ENCODE measurements at places on chromosomes 13 and 19.

- H3K27me3 ChIP-seq: no peaks in the 10 kb centered on the region
- peak; percentile 92 for DNase-seq
- peak overlapping the region; percentile 97 for H3K4me3 ChIP-seq
- peaks cover 23% of the 10 kb centered on the region for H3K36me3 ChIP-seq
Measured at GRCh38 chr19:47226426-47227351, 4.3 kb downstream of the BBC3 start.

DNA sequence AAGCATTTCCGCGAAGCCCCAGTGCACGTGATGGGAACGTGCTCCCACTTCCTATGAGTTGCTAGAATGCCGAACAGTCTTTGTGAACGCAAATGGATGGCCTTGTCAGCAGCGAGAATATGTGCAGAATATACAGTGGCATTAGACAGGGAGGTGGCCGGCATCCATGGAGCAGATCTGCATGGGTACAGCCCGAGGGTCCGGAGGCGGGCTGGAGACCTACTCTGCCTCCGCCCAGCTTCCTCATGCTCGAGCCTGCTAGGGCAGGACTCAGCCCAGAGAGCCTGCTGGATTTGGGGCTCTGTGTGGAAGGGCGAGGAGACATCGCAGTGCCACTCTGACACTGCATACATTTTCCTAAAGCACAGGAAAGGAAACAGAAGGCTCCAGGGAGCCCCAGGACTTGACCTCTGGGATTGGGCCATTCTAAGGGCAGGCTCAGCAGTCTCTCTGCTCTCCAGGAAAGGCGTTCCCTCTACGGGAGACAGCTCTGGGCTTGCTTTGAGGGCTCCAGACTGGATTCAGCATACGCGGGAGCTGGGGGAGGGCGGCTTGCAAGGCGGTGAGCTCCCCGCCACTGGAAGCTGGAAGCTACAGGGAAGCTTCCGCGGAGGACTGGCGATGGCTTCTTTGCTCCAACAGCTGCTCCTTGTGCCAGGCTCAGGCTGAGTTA lies 55.9 kb upstream of the UQCRFS1 start:
- no peak overlapping the region for H3K27ac ChIP-seq
- H3K36me3 ChIP-seq: no peaks in the 10 kb centered on the region
- H3K4me3 ChIP-seq: no peak overlapping the region
- DNase-seq: peak; percentile 43
- peaks cover 6% of the 10 kb centered on the region for H3K27me3 ChIP-seq

- no peak overlapping the region for H3K4me3 ChIP-seq
- H3K36me3 ChIP-seq: no peaks in the 10 kb centered on the region
- no peak for DNase-seq
- no peak overlapping the region for H3K27ac ChIP-seq
Measured at GRCh38 chr13:40026741-40027140, 371.3 kb downstream of the COG6 start.

DNA sequence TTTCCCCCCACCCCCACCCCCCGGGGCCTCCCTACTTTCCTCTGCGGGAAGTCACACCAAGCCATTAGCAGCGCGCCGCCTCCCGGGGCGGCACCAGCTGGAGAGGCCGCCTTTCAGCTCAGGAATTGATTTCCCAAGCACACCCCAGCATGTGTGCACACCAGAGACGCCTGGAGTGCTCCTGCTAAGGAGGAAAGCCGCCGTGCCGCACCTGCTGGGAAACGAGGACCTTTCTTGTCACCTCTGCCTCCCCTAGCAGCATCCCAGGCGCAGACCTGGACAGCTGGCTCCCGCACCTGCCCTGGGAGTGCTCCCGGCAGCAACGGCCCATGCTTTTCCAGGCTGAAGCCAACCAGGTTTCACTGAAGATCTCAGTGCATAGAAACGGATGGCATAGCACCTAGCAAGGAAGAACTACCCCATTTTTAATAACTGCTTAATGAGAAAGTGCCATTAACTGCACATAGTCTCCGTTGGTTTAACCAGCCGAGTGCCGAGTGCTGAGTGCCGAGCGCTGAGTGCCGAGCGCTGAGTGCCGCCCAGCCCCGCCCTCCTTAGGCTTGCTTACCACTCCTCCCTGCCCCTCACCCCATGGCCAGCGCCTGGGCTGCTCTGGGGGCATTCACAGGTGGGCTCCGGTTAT lies 165.0 kb downstream of the USP12 start:
- H3K36me3 ChIP-seq: no peaks in the 10 kb centered on the region
- H3K4me3 ChIP-seq: peak overlapping the region; percentile 52
- no peak overlapping the region for H3K27ac ChIP-seq

- no peaks in the 10 kb centered on the region for H3K4me1 ChIP-seq
- DNase-seq: peak; percentile 57
- peak overlapping the region; percentile 28 for H3K4me3 ChIP-seq
- H3K27me3 ChIP-seq: no peaks in the 10 kb centered on the region
- no peak overlapping the region for H3K27ac ChIP-seq
Measured at GRCh38 chr13:48319531-48320398, 16.2 kb downstream of the RB1 start.

DNA sequence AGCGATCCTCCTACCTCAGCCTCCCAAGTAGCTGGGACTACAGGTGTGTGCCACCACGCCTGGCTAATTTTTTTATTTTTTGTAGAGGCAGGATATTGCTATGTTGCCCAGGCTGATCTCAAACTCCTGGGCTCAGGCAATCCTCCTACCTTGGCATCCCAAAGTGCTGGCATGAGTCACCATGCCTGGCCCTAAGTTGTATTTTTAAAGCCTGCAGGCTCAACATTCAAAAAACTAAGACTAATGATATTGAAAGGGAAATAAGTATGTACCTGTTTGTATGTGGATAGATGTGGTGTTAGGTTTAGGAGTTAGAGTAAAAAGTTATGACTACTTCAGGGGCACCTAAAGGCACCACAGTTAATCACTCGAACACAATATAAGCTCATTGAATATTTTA lies 5.4 kb upstream of the IPO5 start:
- no peaks in the 10 kb centered on the region for H3K36me3 ChIP-seq
- no peak overlapping the region for H3K27ac ChIP-seq
- no peak overlapping the region for H3K4me3 ChIP-seq
- H3K4me1 ChIP-seq: no peaks in the 10 kb centered on the region
- H3K27me3 ChIP-seq: no peaks in the 10 kb centered on the region
- no peak for DNase-seq

GRCh38 chr13:62997038-62997599 lies 1581.5 kb upstream of the PCDH20 start:
- H3K4me3 ChIP-seq: no peak overlapping the region
- H3K27ac ChIP-seq: no peak overlapping the region
- no peaks in the 10 kb centered on the region for H3K36me3 ChIP-seq
- no peaks in the 10 kb centered on the region for H3K4me1 ChIP-seq
- H3K27me3 ChIP-seq: no peaks in the 10 kb centered on the region
- DNase-seq: no peak

DNA sequence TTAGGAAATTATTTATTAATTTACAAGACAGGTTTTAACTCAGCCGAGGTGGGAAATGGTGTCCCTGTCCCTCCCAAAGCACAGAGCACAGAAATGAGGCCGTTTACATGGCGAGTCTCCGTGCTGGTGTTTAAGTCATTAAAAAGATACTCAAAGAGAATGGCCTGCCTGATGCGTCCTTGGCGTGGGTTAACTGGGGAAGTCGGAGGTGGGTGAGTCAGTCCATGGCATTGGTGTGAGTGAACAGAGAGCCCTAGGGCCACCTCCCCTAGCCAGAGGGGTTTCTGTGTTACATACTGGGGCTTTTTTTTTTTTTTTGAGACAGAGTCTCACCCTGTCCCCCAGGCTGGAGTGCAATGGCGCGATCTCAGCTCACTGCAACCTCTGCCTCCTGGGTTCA lies 3.9 kb downstream of the FEM1A start:
- no peak for DNase-seq
- H3K4me3 ChIP-seq: no peak overlapping the region
- H3K36me3 ChIP-seq: peaks cover 48% of the 10 kb centered on the region
- H3K4me1 ChIP-seq: peaks cover 27% of the 10 kb centered on the region
- H3K27ac ChIP-seq: no peak overlapping the region

- H3K4me3 ChIP-seq: peak overlapping the region; percentile 75
- peak overlapping the region; percentile 80 for H3K27ac ChIP-seq
- peaks cover 25% of the 10 kb centered on the region for H3K36me3 ChIP-seq
- no peak for DNase-seq
- H3K27me3 ChIP-seq: no peaks in the 10 kb centered on the region
- peaks cover 17% of the 10 kb centered on the region for H3K4me1 ChIP-seq
Measured at GRCh38 chr19:39479916-39480315, 722 bp upstream of the TIMM50 start.

GRCh38 chr13:24716011-24716410 lies 35.8 kb downstream of the ATP12A start:
- H3K36me3 ChIP-seq: no peaks in the 10 kb centered on the region
- no peak overlapping the region for H3K4me3 ChIP-seq
- no peaks in the 10 kb centered on the region for H3K4me1 ChIP-seq
- no peak overlapping the region for H3K27ac ChIP-seq
- no peak for DNase-seq

- no peak for DNase-seq
- no peaks in the 10 kb centered on the region for H3K36me3 ChIP-seq
- no peaks in the 10 kb centered on the region for H3K4me1 ChIP-seq
- no peak overlapping the region for H3K4me3 ChIP-seq
Measured at GRCh38 chr13:31236211-31236786, 36.5 kb downstream of the B3GLCT start.

DNA sequence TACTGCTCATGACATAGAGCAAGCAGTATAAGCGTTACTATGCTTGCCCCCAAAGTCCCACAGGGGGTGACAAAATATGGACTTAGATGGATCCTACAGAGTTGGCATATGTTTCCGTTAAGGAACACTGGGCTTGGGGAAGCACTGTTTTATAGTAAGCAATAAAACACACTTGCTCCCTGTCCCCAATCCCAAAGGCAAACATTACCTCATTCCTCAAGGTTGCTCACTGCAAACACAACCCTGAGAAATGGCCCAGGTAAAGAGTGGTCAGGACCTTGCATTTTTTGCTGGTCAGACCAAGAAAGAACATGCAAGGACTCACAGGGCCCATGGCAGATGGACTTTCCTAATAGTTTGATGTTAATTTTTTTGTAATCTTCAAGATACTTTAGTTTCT lies 32.3 kb downstream of the UGGT2 start:
- DNase-seq: no peak
- H3K4me1 ChIP-seq: no peaks in the 10 kb centered on the region
- H3K4me3 ChIP-seq: no peak overlapping the region
- H3K27ac ChIP-seq: no peak overlapping the region
- no peaks in the 10 kb centered on the region for H3K27me3 ChIP-seq
- H3K36me3 ChIP-seq: peaks cover 6% of the 10 kb centered on the region

GRCh38 chr13:113115363-113116205 lies 7.0 kb upstream of the F10 start:
- no peak for DNase-seq
- H3K27me3 ChIP-seq: peaks cover 6% of the 10 kb centered on the region
- H3K4me1 ChIP-seq: peaks cover 5% of the 10 kb centered on the region
- H3K36me3 ChIP-seq: no peaks in the 10 kb centered on the region
- H3K27ac ChIP-seq: no peak overlapping the region

DNA sequence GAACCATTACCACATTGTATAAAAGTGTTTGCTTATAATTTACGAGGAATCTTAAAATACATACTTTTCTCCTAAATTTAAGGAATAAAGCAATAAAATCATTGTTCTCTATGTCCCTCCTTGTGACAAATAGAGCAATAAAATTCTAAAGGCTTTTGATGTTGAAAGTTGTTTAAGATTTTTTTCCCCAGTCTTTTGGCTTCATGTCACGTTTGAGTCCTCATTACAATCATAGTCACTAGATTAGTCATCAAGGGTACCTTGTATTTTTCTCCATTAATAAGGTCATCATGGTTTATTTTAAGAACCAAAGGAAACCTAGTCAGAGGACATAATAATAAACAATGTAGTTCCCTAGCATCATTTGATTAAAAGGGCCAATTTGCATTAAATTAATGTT lies 3.2 kb downstream of the WBP4 start:
- peaks cover 41% of the 10 kb centered on the region for H3K36me3 ChIP-seq
- peaks cover 12% of the 10 kb centered on the region for H3K4me1 ChIP-seq
- no peak overlapping the region for H3K27ac ChIP-seq
- no peak for DNase-seq
- no peak overlapping the region for H3K4me3 ChIP-seq

DNA sequence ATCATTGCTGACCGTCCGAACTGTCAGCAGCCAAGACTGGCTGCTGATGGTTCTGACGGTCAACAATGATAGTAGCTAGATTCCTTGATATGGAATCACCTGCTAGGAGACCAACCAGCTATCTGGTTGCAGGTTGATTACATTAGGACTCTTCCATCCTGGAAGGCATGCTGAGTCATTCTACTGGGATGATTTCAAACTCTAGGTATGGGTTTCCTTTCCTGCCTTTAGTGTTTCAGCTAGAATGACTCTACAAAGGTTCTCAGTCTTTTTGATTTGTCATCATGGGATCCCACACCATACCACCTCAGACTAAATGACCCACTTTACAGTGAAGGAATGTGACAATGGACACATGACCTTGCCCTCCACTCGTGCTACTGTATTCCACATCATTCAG lies 138.1 kb upstream of the KL start:
- DNase-seq: no peak
- H3K27ac ChIP-seq: no peak overlapping the region
- H3K4me3 ChIP-seq: no peak overlapping the region
- no peaks in the 10 kb centered on the region for H3K36me3 ChIP-seq
- H3K4me1 ChIP-seq: no peaks in the 10 kb centered on the region
- H3K27me3 ChIP-seq: no peaks in the 10 kb centered on the region

- no peaks in the 10 kb centered on the region for H3K27me3 ChIP-seq
- DNase-seq: no peak
- no peak overlapping the region for H3K4me3 ChIP-seq
Measured at GRCh38 chr13:104592127-104592526, 1525.9 kb upstream of the SLC10A2 start.

DNA sequence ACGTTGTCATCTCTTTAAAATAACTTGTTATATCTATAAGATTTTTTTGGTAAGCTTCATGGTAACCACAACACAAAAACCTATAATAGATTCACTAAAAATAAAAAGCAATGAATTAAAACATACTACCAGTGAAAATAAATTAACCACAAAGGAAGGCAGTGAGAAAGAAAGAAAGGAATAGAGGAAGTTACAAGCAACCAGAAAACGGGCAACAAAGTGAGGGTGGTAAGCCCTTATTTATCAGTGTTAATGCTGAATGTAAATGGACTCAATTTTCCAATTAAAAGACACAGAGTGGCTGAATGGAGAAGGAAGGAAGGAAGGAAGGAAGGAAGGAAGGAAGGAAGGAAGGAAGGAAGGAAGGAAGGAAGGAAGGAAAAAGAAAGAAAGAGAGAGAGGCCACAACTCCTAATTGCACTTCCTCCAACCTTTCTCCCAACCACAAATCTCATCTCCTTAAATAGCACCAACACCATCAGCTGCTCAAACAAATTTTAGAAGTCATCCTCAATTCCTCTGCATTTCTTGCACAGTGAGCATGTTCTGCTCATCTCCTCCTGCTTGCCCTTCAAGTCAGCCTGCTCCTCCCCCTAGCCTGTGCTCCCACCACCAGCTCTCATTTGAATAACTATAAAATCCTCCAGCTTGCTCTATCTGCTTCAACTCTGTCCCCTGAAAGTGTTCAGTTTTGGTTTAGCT lies 48.6 kb downstream of the CCNA1 start:
- no peaks in the 10 kb centered on the region for H3K36me3 ChIP-seq
- no peak for DNase-seq
- no peaks in the 10 kb centered on the region for H3K27me3 ChIP-seq
- H3K27ac ChIP-seq: no peak overlapping the region
- H3K4me3 ChIP-seq: no peak overlapping the region

GRCh38 chr13:102191951-102192502 lies 209.8 kb downstream of the FGF14 start:
- no peaks in the 10 kb centered on the region for H3K4me1 ChIP-seq
- H3K36me3 ChIP-seq: no peaks in the 10 kb centered on the region
- DNase-seq: no peak
- no peaks in the 10 kb centered on the region for H3K27me3 ChIP-seq

GRCh38 chr19:35746531-35746930 lies 1.1 kb downstream of the PSENEN start:
- peak overlapping the region; percentile 100 for H3K27ac ChIP-seq
- H3K4me1 ChIP-seq: peaks cover 35% of the 10 kb centered on the region
- H3K36me3 ChIP-seq: peaks cover 2% of the 10 kb centered on the region
- peak overlapping the region; percentile 93 for H3K4me3 ChIP-seq
- H3K27me3 ChIP-seq: no peaks in the 10 kb centered on the region
- DNase-seq: no peak

All from upper lobe of right lung (tissue), 1 donor.